ENCODE measurements at places on chromosomes 1 and 21.

- DNase-seq = no peak
These were observed 98.4 kb downstream of the MAGI3 start for GRCh38 chr1:113488576-113489177.

DNA sequence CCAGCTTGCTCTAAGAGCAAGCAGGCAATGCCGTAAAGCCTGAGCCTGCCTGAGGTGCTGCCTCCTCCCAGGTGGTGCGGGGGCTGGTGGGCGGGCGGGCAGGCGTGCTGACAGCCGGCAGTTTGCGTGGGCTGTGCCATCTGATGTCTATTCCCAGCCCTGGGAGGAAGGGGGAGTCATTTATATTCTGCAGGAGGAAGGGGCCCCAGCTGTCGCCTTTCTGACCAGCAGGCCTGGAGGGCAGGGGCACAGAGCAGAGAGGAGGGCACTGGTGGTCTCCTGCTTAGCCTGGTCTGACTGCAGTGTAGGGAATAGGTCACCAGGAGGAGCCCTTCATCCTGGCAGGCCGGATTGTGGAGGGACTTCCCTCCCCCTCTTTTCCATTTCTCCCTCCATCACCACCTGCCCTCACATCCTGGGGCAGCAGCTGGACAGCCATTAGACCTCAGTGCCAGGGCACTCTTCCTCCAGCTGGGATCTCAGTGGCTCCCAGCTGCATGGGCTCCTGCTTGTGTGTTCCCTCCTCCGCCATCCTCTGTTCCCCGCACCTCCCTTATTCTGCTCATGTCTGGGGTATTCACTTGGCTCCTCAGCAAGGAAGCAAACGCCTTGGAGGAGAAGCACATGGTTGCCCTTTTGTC, 4.4 kb downstream of the CYB561D1 start:
- DNase-seq = no peak

DNA sequence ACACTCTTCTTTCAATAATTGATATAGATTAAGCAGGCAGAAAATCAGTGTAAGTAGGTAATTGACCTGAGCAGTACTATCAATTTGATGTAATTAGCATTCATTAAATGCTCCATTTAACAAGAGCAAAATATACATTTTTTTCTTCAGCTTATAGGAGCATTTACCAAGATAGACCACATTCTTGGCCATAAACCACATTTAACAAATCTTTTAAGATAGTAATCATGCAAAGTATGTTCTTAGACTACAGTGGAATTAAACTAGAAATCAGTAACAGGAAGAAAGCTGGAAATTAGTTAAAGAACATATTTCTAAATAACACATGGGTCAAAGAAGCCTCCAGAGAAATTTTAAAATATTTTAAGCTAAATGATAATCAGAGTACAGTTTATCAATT, 8.7 kb upstream of the PRKACB start:
- no peak for DNase-seq

GRCh38 chr21:35861661-35862060, 198.7 kb downstream of the SETD4 start:
- DNase-seq = no peak

GRCh38 chr1:13699510-13699909, 478 bp upstream of the PRDM2 start:
- DNase-seq = no peak

DNA sequence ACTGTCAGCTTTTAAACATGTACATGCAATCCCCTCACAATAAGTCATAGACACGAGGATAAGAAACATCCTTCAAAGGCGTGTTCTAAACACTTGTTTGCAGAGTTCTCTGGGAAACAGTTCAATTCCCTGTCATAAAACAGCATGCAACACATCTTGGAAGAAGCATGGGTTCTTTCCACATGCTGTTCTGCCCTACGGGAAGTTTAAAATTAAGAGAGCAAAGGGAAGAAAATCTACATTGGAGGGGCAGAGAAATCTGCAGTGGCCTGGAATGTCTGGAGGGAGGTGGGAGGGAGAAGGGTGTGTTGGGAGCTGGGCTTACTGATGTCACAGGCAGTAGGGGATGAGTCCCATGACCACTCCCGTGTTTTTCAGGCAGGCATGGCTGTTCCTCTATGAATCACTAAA, 98.3 kb upstream of the SLC2A1 start:
- no peak for DNase-seq

GRCh38 chr1:238546118-238546517, 655.4 kb upstream of the ZP4 start:
- no peak for DNase-seq

DNA sequence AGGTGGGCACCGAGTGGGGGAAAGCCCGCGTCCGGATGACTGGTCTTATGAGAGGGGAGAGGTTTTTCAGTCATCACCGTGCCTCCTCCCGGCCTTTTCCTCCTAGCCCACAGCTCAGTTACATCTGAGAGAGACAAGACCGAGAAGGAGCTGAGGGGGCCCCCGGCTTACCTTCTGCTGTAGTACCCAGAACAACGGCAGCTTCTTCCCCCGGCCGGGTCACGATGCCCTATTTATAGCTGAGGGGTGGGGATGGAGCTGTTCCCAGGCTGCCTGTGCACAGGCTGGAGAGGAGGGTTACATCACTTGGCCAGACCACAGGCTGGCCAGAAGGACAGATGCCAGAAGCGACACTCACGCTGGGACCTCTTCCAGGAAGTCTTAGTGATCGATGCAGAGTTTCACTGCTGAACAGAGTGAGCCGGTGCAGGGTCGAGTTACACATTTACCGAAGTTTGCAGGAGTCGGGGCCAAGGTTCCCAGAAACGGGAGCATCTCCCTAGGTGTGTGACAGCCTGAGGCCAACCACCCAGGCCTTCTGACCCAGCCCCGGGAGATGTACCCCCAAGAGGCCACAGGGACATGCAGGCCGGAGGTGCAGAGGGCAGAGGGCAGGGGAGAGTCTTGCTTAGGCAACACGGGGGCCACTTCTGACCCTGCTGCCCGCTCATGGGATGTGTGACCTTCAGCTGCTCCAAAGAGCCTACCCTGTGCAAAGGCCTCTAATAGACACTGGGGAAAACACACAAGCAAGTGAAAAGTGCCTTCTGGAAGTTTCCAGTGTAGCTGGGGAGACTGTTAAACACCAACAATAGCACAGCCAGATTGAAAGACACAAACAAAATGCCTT, at the start of gene AGT:
AGT (minus strand) TSS at position 208 of the 850 bp plus-strand sequence. CDS start 3,299 bp downstream, outside the sequence.
- no peak for DNase-seq

DNA sequence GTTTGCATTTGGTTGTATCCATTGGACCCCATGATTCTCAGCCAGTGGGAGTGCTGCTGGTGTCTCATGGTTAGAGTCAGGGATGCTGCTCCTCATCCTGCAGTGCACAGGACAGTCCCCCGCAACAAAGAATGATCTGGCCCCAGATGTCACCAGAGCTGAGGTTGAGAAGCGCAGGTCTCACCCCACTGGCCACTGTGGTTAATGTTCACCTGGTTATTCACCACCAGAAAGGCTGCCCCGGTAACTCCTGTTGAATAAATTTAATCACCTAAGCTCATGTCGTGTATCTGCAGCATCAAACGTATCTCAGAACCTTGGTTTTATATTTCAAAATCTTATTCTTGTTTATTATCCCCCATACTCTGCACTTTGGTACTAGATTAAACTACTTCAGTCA, 75.8 kb downstream of the ATP5PO start:
- DNase-seq = no peak

Measured in GM12864 (cell line).